ENCODE measurements at places on chromosomes 2 and 18.

- no peak for DNase-seq
Observed at GRCh38 chr18:78862395-78862794, 117.2 kb upstream of the SALL3 start.

DNA sequence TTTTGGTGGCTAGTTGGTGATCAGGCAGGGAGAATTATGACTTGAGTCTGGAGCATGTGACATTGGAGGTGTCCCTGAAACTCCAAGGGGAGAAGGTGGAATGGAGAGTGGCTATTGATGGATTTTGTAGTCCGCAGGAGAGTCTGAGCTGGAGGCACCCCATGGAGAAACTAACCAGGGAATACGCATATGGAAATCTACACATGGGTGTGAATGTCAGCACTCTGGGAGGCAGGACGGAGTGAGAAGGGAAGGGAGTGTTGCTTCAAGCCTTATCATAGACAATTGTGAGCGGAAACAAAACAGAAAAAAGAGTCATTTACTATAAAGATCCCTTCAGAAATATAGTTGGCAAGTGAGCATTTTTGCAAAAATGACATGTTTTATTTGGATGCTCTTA lies 667 bp upstream of the SCYGR4 start:
- DNase-seq: no peak

- no peak for DNase-seq
Observed at GRCh38 chr18:11672846-11673454, 16.1 kb upstream of the GNAL start.

DNA sequence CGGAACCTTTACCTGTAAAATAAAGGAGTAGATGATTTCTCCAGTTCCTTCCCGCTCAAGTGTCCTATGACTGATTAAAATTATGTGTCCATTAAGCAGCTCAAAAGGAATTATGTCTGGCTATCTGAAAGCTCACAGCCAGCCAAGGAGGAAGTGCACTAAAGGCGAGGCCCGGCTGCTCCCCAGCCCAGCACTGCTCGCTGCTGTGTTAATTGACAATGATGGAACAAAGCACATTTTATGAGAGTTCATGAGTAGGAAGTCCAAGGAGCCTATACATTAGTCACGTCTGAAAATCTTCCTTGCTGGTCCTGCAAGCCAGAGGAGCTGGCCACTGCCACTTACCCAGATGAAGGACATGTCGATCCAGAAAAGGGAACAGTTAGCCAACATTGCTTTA lies 14.3 kb downstream of the TTC32 start:
- DNase-seq: no peak

GRCh38 chr2:72112981-72113846 lies 34.4 kb downstream of the CYP26B1 start:
- no peak for DNase-seq

GRCh38 chr2:74373985-74374384 lies 6.1 kb downstream of the DCTN1 start:
- no peak for DNase-seq

DNA sequence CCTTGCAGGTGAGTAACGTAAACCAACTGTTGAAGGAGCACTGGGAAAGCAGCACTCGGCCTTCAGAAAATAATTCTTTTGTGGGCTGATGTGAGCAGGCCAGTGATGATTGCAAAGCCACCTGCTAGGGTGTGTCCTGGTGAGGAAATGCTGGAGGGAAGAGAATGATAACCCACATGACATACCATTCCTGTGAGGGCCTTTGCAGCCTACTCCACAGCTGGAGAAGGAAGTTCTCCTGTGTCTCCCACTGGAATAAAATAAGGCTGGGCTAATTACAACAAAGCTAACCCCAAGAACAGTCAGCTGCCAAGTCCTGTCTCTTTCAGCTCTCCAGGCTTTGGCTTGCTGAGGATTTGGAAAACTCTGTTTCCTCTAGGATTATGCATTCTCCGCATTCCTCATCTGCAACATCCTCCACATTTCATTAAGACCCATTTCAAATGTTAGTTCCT lies 16.7 kb upstream of the DSG1 start:
- DNase-seq: no peak

DNA sequence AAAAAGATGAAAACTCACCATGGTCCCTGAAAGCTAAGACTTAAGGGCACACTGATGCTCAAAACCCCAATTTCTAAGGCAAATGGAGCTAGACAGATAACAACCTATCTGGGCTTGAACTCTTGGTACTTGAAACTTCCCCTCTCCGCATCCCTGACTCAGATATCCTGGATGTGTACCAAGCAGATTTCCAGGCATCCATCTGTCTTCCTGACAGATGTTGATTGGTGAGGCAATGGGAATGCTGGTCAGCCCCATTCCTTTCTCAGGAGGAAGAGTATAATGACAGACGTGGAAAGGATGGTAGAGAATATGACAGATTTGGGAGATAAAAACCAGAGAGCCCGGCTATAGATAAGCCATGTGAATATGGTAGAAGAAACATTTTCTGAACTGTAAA lies 69.2 kb downstream of the ADD2 start:
- no peak for DNase-seq

- DNase-seq: no peak
Observed at GRCh38 chr2:240932724-240933047, 26.6 kb downstream of the CROCC2 start.

DNA sequence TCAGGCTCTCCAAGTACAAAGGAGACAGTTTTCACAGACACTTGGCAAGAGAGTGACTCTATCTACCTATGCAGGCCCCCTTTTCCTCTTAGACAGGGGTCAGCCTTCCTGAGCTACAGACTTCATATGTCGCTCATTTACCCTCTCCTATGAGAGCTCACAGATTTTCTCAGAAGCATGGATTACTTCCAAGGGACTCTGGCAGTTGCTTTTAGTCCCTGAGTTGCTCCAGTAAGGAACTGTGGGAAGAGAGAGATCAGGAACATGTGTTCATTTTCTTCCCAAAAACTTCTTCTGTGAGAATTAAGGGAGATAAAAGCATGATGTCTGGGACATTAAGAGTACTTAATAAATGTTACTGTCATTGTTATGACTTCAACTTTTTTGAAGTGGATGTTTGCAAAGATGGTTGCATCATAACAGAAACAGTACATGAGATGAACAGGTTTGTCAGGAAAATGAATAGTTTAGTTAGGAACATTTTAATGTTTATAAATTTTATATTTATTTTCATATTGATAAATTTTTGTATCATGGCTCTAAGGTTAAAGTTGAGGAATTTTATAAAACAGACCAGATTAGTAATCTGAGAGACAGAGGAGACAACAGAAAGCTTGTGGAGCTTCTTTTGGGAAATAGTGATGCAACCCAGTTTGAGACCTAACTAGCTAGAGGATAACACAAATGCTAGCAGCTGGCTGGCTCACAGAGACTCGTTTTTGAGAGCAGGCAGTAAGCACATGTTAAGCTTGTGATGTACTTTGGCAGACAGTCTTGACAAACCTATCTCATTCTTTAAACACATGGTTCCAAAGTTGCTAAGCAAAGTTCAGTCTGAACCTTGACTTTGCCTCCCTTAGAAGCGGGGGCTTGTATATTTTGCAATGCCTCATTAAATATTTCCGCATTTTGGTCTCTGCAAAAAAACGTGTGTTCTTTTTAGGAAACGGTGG lies 21.7 kb upstream of the UGP2 start:
- no peak for DNase-seq

DNA sequence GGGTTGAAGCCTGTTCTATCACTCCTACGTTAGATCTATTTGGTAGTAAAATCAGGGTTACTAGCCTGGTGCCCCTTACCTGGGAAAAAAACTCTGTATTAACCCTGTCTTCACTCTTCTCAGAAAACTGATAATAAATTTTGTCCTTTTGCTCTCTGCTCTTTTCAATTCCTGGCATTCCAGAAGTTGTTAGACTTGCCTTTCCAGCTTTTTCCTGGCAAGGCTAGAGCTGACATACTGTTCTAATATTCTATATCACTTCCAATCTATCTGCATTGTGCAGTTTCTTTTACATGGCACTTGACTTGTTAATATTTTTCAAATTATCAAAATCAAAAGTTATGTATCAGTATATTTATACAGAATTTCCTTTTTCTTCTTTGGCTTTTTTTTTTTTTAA lies 162.2 kb downstream of the FIGN start:
- no peak for DNase-seq

DNA sequence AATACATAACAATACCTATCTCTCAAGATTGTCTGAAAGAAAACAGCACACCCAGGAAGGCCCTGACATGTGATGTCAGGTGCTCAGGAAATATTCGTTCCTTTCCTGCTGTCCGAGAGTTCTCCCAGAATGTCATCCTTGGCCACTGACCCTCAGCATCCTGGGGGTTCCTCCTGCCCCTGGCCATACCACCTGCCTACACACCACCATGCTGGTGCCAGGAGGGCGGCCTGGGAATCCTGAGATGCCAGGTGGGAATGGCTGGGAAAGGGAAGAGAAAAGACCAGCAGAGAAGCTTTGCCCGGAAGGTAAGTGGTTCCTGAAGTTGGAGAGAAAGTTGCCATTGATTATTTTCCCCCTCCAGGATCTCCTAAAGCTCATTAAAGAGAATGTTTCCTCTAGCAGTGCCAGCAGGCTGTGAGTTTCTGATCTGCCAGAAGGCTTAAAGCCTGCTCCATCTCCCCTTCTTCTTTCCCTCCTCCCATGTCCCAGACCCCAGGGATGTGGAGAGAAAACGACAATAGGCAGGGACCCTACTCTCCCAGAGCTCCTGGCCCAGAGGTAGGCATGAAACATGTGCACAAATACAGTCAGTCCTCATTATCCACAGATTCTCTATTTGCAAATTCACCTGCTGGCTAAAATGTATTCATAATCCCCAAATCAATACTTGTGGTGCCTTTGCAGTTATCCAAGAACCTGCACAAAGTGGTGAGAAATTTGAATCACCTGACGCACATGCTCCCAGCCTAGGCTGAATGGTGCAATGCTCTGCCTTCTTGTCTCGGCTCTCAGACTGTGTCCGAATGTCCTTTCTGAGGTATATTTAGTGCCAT lies 147.1 kb upstream of the MYCN start:
- no peak for DNase-seq

GRCh38 chr2:1893856-1894255 lies 149.5 kb upstream of the PXDN start:
- DNase-seq: no peak

DNA sequence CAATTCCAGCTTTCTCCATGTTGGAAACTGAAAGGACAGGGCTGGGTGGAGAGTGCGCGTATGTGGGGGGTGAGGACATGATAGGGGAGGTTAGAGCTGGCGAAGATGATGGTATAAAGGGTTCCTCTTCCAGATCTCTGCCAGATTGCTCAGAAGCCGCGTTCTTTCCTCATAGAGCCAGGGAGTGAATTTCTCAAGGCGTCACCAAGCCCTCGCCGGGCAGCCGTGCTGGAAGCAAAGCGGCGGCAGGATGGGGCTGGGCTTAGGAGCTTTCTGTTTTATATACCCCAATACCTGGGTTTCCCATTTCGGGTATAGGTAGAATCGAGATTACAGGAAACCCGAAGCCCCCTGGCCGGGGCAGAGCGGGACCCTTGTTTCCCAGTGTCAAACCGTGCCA lies 43.8 kb downstream of the DDX18 start:
- no peak for DNase-seq

DNA sequence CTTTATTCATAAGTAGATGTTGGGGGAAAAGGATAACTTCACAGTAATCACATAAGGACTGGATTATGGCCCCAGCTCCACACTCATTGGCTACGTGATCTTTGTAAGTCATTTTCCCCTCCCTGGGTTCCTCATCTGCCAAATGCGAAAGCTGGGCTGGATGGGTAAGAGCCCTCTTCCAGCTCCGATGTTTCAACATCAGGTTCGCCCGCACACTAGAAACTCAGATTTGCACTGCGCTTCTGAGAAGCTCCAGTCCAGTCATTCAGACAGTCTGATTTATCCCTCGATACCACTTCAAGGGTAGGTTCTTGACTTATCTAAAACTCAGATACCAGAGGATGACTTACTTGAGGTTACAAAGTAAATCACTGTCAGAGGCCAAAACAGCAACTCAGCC lies 31.0 kb upstream of the RMDN2 start:
- no peak for DNase-seq

DNA sequence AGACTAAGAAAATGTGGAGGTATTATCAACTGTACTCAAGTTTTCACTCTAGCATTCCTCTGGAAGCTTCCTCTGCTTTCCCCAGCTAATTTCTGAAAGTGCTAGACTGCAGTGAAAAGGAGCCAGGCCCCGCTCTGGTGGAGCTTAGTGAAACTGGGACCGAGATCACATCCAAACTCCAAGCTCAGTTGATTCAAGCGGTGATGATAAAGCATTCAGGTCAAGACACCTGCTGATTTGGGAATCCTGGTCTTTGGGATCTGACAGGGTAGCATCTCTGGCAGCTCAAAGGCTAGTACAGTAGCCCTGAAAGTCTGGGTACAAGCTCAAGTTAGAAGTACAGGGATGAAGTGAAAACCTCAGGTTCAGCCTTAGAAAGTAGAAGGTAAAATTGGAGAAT lies 120.2 kb upstream of the CRIM1 start:
- DNase-seq: no peak

- DNase-seq: no peak
Observed at GRCh38 chr2:46096260-46096659, 200.9 kb upstream of the EPAS1 start.

GRCh38 chr2:159859583-159859982 lies 61.6 kb upstream of the CD302 start:
- no peak for DNase-seq

GRCh38 chr2:234679741-234680687 lies 183.1 kb upstream of the ARL4C start:
- no peak for DNase-seq

DNA sequence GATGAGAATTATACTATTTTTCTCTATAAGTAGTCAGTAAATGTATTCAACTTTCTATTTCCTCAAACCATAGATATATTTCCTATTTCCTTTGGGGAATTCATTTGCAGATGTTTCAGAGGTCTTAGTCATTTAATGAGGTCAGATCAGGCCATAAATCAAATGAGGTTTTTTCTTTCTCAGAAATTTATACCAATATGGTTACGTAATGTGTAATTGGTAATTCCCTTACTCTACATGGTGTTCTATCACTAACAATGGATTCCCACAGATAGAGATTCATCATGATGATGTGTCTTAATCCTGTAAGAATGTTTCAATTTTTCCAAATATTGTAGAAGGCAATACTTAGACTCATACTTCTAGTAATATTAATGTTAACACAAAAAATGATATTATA lies 108.0 kb downstream of the DPP4 start:
- no peak for DNase-seq

DNA sequence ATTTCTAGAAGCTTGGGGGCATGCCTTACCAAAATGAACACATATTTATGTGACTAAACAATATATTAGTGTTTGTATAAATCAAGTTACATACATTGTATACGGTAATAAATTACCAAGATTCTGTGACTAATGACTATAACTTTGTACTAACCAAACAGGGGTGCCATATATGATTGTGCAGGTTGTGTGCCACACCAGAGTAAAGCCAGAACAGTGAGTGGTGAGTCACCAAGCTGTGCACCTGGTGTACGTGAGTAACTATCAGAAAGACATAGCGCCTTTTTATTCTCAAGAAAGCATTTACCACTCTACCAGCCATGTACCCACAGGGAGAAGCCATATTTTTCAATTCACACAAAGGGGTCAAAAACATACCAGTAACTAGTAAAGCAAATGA lies 453.2 kb upstream of the PIK3C3 start:
- no peak for DNase-seq
